ENCODE measurements at places on chromosomes 1 and 21.

GRCh38 chr1:107877092-107877491 lies 87.9 kb downstream of the VAV3 start:
- no peak for DNase-seq

- no peak for DNase-seq
Measured at GRCh38 chr1:192817246-192817645, 8.4 kb downstream of the RGS2 start.

DNA sequence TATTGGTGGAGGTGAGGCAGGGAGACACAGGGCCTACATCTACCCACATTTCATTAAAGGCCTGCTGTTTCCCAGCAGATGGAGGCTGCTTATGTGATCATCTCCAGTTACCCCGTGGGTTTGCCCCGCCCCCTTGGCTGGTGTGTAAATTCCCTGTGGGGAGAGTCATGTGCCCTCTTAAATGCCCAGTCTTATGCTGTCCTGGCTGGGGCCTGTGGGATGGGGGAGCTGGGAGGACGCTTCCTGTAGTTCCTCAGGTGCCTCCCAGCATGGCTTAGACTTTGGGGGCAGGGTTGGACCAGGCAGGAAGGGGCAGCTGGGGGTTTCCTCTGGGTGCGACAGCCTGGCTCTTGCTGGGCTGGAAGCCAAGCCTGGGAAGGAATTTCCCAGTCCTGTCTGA lies 15.5 kb upstream of the CITED4 start:
- DNase-seq = no peak

- DNase-seq = no peak
Measured at GRCh38 chr1:12098786-12099185, 35.7 kb downstream of the TNFRSF8 start.

DNA sequence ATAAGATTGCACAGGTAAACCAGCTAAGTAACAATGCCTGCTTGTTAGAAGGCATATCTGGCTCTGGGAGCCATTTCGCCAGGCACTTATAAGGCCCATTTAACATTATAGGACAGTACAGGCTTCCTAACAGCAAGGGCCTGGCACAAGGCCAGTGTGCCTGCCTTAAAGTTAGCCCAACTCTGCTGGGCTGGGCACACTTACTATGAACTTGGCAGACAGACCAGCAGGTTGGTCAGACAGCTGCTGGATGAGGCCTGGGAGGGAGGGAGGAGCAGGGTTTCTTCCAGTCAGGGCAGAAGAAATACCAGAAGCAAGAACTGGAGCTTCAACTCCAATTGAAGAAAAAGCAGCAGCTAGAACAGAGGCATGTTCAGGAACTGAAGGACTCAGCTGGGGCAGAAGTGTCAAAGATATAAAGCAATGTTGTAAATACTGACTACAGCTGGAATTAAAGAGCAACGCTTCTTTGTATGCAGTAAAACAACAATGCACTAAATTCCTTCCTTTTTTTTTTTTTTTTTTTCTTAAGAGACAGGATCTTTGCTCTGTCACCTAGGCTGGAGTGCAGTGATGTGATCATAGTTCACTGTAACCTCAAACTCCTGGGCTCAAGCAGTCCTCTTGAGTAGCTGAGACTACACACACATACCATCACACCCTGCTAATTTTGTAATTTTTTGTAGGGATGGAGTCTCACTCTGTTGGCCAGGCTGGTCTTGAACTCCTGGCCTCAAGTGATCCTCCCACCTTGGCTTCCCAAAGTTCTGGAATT lies 4.9 kb downstream of the CACHD1 start:
- no peak for DNase-seq

DNA sequence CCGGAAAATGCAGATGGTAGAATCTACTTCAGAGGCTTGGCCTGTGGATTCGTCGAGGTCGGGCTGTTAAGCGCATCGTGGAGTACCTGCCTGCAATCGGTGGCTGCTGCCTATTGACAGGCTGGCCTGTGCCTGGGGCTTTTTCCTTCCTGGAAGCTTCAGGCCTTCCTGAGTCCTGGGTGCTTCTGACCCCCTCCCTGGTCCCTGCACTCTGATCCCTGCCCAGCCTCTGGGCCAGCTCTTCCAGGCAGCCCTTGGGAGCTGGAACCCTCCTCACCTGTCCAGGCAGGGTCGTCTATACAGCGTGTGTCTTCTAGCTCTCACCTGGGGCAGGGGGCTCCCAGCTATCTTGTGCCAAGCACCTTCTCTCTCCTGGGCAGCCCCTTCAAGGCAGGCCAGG lies 40.0 kb upstream of the TNFRSF1B start:
- DNase-seq = no peak

DNA sequence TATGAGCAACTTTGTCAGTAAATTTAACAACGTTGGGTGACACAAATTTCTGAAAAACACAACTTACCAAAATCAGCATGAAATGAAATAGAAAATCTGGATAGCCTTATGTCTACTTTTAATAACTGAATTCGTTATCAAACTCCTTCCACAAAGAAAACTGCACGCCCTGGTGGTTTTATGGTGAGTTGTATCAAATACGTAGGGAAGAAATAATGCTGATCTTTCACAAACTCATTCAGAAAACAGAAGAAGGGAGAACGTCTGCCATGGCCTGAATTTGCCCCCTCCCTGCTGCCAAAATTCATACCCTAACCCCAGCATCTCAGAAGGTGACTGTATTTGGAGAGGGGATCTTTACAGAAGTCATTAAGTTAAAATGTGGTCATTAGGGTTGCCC lies 50.0 kb upstream of the COL18A1 start:
- DNase-seq = no peak

GRCh38 chr1:160429702-160430535 lies 29.6 kb downstream of the VANGL2 start:
- DNase-seq = no peak

DNA sequence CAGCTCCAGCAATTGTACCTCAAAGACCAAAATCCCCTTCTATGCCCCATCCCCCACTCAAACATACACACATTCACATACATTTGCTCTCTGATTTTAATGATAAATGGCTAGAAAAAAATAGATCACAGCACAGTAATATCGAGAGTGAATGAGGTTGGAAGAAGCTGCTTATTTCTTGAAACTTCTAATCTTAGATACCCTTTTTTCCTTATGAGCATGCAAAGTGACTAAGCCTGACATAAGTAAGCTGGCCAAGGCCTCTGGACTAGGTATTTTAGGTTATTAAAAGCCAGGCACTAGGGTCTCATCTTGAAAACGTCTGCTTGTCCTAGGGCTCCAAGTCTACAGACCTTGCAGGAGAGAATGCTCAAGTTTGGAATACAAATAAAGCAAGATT lies 133.6 kb downstream of the TGFBR3 start:
- DNase-seq = no peak

GRCh38 chr21:28750565-28750964 lies 242.1 kb downstream of the LTN1 start:
- no peak for DNase-seq

DNA sequence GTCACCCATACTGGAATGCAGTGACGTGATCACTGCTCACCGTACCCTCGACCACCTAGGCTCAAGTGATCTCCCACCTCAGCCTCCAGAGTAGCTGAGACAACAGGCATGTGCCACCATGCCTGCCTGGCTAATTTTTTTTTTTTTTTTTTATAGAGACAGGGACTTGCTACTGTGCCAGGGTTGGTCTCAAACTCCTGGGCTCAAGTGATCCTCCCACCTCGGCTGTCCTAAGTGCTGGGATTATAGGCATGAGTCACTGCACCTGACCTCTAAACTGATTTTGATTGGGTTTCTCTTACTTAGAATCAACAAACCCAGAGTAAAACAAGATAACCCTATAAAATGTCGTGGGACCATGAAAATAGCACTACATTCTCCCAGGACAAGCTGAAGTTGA lies 112.0 kb downstream of the UBE2U start:
- DNase-seq = no peak

DNA sequence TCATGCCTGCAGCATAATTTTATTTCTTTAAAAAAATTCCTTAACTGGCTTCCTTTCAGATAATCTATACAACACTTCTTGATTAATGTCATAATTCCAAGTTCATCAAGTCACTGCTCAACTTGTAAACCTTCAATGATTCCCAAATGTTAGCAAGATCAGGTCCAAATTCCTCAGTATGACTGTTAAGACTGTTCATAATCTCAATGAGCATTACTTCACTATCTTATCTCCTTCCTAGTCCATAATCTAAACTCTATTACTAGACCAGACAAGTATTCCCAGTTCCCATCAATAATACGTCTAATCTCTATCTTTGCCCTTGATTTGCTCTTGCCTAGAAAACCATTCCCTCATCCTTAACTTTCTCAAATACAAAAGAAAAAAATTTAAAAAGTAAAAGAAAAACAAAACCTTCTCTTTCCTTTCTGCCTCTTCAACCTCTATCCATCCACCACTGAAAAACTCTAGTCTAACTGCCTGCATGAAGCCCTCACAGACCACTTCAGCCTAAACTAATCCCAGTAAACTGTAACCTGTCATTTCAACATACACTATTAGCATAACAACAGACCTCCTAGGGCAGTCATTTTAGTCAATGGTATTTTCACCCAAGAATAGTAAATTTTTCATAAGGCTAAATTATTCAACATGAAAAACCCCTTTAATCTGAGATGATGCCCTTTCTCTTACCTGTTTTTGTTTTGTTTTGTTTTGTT lies 15.5 kb downstream of the LUZP1 start:
- DNase-seq = no peak

DNA sequence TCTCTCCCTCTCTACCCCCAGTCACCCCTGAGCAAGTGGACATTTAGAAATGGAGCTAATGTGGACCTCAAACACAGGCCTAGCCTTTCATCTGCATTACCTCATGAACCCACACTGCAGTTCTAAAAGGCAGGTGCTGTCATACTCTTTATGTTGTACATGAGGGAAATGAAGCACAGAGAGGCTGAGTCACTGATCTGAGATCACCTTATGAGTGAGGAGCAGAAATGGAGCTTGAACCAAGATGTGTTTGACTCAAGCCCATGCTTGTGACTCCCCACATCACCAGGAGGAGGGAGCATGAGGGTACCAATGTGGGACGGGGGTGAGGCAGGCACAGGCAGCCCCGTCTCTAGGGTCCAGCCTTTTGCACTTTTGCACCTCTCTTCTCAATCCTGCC lies 702.8 kb downstream of the PTPRU start:
- no peak for DNase-seq

- no peak for DNase-seq
Measured at GRCh38 chr1:183588827-183589226, 1.4 kb downstream of the NCF2 start.

DNA sequence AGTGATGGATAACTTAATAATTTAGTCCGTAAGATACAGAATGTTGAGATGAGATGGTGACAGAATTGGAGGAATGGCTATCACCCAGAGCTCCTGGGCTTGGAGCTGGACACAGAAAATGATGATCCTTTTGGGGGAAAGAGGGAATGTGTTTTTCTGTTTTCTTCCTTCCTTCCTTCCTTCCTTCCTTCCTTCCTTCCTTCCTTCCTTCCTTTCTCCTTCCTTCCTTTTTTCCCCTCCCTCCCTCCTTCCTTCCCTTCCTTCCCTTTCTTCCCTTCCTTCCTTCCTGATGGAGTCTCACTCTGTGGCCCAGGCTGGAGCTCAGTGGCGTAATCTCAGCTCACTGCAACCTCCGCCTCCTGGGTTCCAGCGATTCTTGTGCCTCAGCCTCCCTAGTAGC lies 2.8 kb upstream of the GPR137B start:
- DNase-seq = no peak

DNA sequence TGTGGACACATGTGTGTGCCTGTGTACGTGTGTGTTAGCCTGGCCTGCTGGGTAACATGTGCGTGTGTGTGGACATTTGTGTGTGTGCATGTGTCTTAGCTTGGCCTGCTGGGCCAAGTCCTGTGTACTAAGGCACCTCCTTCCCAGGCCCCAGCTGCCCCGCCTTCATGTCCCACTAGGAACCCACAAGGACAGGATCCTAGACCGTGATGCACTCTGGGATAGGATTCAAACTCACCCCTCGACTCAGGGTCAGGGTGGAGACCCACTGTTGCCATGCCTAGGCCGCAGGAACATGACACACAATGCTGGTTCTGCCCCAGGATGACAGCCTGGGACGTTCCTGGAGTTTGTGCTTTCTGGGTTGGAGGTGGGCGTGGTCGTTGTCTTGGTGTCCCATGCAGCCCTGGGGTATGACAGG lies 89.9 kb upstream of the TMPRSS2 start:
- DNase-seq = no peak
